ENCODE measurements at places on chromosomes 6 and 20.

DNA sequence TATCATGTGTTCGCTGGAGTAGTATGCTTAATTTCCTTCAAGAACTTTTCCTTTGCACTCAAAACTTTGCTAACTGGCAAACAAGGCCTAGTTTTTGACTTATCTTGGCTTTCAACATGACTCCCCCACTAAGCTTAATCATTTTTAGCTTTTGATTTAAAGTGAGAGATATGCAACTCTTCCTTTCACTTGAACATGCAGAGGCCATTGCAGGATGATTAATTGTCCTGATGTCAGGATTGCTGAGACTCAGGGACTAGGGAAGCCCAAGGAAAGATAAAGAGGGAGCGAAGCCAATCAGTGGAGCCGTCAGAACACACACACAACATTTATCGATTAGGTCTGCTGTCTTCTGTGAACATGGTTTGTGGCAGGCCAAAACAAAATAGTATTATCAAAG is 491.4 kb downstream of the CBLN4 start:
- no peak for DNase-seq

DNA sequence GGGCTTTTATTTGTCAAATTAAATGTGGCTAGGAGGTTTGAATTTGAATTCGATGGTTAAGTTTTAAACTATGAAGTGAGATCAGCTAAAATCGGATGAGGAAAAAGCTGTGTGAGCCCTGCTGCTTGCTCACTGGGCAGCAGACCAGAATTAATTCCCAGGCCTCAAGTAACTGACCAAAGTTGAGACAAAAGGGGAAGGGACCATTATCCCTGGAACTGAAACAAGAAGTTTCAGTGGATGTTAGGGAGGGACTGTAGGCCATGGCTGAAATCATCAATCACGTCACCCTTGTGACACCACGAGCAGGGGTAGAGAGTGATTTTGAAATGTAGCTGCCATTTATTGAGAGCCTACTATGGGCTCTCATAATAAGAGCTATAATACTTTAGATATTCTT is 7.0 kb upstream of the PRSS35 start:
- no peak for DNase-seq

GRCh38 chr6:3540253-3540820 is 83.5 kb upstream of the SLC22A23 start:
- no peak for DNase-seq

- DNase-seq, result peak; percentile 48
Observed at GRCh38 chr20:1872459-1873097, 22.6 kb upstream of the SIRPA start.

- no peak for DNase-seq
Observed at GRCh38 chr20:37053230-37053950, 42.4 kb downstream of the RBL1 start.

DNA sequence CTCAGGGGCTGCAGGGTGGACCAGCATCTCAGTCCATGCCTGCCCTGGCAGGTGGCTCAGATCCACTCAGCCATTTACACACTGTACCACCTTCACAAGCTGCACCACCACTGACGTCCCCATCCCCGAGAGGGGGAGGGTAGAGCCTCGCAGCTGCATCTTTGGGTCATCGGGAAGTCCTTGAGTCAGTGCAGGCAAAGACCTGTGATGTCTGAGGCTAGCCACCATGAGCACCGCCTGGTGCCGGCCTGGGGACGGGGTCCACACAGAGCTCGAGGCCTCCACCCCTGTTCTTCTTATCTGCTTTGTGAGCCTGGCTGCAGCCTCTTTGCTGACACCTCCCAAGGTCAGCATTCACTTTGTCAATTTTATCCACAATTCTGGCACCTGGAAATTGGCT is 141.4 kb downstream of the PHACTR3 start:
- no peak for DNase-seq

DNA sequence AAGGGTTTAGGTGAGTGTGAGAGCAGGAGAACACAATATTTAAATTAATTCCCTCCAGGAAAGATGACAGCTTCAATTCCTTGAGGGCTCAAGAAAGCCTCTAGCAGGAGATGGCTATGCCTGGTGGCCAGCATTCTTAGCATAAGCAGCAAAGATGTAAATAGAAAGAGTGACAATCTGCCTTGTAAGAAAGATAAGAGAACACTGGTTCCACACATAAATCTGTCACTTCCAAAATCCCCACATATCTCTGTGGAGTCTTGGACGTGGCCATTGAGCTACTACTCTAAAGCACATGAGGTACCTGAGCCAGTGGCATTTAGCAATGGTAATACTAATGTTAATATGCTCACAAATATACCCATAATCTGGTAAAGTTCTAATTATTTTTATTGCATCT is 29.2 kb downstream of the DEFB114 start:
- no peak for DNase-seq

GRCh38 chr20:14622796-14623195 is 285.4 kb upstream of the FLRT3 start:
- no peak for DNase-seq

DNA sequence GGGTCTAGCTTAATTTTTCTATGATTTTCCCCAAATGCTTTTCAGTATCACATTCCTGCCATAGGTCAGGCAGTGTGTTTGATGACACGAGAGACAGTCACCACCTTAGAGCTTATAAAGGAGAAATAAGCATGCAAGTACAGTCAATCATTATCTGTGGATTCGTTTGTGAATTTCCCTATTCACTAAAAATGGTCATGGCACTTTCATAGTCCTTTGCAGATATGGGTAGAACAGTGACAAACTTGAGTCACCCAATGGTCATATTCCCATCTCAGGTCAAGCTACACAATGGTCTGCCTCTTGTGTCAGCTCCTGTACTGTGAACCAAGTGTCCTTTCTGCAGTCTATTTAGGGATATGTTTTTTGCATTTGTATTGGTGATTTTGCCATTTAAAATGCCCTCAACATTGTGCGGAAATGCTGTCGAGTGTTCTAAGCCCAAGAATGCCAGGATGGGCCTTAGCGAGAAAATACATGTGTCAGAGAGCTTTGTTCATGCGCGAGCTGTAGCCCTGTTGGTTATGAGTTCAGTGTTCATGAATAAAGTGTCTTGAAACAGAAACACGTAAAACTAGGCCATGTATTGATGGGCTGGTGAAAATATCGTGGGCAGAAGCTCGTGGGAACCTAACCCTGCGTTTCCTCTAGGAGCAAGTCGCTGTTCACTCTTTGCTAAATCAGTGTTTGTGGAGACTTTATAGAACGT is 19.8 kb downstream of the SUMO4 start:
- no peak for DNase-seq

- DNase-seq, result peak; percentile 91
Observed at GRCh38 chr20:59207742-59208357, 44.2 kb downstream of the ZNF831 start.

- DNase-seq, result no peak
Observed at GRCh38 chr6:29953001-29953441, 10.7 kb downstream of the HLA-A start.

- DNase-seq, result no peak
Observed at GRCh38 chr6:21305893-21306332, 287.6 kb upstream of the SOX4 start.

DNA sequence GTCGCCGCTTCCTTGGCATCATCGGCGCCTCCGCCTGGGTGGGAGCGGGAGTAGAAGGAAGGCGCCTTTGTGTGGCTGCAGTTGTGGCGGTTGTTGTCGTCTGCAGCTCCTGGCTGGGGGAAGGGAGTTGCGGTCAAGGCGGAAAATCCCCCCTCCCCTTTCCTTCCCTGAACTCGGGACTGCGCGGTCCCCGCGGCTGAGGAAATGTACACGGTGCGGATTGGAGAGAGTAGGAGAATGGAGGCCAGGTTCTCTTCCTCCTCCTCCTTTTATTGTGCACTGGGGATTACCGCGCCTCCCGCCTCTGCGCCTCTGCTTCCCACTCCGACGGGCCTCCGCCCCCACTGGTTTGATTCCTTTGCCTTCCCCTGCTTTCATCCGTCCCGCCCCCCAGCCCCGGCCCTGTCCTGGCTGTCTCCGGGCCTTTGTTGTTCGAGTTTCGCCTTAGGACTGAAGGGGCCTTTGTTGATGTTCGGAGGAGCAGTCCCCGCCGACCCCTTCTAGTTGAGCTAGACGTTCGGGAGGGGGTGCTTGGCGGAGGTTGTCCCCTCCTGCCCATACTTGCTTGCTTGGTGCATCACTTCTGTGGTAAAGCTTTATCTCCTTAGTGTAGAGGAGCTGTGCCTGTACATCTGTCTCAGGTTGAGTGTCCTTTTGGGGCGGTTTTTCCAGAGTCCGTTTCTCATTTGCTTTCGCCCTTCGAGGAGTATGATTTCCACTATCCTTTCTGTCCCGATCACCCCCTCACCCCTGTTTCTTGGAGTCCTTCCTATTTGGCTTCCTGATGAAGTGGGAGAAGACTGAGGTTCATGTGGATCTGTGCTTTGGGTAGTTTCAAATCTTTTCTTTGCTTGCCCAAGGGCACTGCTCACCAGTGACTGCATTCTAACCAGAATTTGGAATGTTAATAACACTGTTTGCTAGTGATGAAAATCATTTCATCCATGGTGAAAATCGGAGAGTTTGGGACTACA is 764 bp downstream of the ZNF292 start:
- DNase-seq, result peak; percentile 72

- DNase-seq, result no peak
Observed at GRCh38 chr20:31630187-31630790, 7.4 kb upstream of the COX4I2 start.

- no peak for DNase-seq
Observed at GRCh38 chr20:18055261-18055660, 2.5 kb downstream of the OVOL2 start.

DNA sequence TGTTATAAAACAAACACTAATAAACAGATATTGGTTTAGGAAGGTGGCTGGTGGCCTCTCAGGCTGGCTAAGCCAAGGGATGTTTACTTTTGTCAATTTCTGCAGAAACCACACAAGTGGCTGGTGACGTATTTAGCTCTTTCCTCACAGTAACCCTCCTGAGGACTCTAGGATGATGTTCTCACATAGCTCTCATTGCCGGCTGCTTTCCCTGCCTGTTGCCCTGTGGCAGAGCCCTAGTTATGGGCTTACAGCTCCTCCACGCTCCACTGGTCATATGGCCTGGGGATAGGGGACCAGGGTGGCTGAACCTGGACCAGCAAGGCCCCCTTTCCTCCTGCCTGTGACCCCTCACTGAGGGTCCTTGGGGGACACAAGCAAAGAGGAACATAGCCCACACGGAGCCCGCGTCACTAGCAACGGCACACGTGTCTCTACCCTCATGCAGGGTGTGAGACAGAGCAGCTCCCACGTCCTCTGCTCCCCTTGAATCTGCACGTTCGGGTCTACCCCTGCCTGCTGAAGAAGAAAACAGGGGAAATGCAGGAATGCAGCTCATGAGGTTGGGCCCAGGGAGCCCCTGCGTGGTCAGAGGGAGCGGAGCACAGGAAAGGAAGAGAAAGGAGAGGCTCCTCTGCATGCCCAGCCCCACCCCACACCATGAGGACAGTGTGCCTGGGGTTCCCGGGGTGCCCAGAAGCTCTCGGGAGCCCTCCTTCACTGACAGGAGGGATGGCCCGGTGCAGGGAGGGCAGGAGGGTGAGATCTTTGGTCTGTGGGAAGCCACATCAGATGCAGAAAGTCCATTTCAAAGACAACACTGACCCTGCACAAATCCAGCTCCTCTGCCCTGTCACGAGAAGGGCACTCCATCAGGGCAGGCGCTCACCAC is 13.9 kb downstream of the RAMACL start:
- DNase-seq, result no peak

DNA sequence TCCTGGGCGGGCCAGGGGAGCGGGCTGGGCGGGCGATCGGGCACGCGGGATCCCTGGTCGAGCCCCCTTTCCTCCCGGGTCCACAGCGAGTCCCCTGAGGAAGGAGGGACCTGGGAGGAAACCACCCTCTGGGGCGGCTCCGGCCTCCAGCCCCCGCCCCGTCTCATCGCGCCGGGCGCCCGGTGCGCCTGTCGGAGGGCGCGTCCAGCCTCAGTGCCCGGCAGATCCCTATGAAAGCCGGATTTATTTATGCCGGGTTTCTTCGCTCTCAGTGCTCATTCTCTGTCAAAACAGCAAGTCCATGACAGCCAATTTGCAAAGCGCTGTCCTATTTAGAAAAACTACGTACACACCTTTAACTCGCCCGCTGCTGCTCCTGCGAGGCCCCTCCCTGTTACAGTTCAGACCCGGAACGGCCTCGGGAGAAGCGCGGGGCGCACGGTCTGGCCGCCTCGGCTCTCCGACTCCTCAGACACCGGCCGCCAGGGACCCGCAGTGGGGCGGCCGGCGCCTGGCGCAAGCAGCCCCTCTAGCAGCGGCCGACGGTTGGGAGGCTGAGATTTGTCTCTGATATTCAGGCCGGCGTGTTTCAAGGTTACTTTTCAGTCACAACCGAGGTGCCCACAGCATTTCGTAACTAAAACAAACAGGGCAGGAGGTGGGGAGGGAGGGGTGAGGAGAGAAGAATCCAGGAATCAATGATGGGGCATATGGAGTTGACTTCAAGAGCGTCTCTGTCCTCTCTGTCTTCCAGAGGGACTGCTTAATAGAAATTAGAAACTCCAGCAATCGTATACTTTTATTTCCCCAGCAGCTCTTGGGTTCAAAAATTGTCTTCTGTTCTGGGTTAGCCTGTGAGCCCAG is 782 bp upstream of the FOXA2 start:
- no peak for DNase-seq

GRCh38 chr6:11126876-11127275 is 15.4 kb upstream of the ERVFRD-1 start:
- DNase-seq, result no peak

DNA sequence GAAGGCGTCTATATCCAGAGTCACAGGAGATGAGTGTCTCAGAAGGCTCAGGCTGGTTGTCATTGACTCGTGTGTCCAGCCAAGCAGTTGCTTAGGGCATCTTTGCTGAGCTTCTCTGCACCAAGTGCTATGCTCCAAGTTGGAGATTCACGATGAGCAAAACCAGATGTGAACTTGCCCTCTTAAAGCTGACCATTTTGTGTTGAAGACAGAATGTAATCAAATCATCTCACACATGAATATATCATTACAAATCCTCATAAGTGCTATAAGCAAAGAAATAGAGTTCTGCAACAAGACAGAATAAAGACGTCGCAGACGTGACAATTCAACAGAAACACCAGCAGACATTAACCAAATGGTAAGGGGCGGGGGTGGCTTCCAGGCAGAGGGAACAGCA is 103.9 kb downstream of the ALDH8A1 start:
- no peak for DNase-seq

GRCh38 chr20:7667194-7667593 is 273.1 kb downstream of the HAO1 start:
- no peak for DNase-seq

GRCh38 chr6:142627474-142627873 is 317.5 kb downstream of the HIVEP2 start:
- no peak for DNase-seq

GRCh38 chr6:36610956-36611336 is 16.8 kb downstream of the SRSF3 start:
- DNase-seq, result no peak

DNA sequence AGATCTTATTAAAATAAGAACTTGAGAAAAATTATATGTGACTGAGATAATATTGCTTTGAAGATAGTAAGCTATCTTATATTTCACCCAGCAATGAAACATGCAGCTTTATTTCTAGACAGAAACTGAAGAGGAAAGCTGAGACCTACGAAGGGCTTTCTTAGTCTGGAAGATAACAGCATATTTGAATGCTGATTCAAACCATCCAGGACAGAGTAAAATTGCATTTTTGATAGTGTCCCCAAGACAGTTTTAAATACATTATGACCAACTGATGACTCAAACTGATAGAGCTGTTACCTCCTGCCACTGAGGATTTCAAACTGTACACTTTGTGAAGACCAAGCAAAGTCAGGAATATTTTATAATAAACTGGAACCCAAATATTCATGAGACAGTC is 409.6 kb downstream of the GRIK2 start:
- no peak for DNase-seq

GRCh38 chr6:2102316-2102883 is 143.0 kb downstream of the GMDS start:
- no peak for DNase-seq

- DNase-seq, result no peak
Observed at GRCh38 chr6:77926198-77926751, 273.4 kb downstream of the MEI4 start.
